ENCODE measurements at places on chromosomes 7 and 10. TPM values are rescaled to one million over a fixed set of nuclear protein-coding genes. Genes with fewer than 3 reads are reported as not detected.

PRPS1L1 gene
- total RNA-seq: not detected

CREB5 gene
- 20.1 TPM for total RNA-seq

NAT16 gene
- not detected for total RNA-seq

PHKG1 gene
- 2.7 TPM for total RNA-seq

GUSB gene
- 46.6 TPM for total RNA-seq

ACSL5 gene
- 11.3 TPM for total RNA-seq

NKX1-2 gene
- total RNA-seq: not detected

- no peak for DNase-seq
Measured at GRCh38 chr7:73436031-73436929, 2.7 kb downstream of the FZD9 start.

- DNase-seq: no peak
Measured at GRCh38 chr7:2520131-2520760, 672 bp downstream of the LFNG start.

GRCh38 chr10:132723330-132723970, 62.5 kb downstream of the NKX6-2 start:
- no peak for DNase-seq

DNA sequence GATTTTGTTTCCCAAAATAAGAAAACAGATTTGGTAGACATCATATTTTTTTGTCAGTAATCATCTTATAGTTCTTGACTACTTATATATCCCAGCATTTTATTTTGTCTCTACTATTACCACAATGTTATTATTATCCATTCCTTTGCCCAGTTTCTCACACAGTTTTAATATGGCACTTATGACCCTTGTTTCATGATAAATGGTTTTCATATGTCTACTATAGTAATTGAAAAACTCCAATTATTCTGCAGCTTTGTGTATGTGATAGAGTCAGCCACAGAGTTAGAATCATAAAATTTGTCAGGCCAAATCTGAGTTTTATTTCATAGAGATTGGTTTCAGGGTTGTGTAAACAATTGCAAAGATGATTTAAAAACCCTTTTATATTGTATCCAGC, 203.9 kb downstream of the MALRD1 start:
- no peak for DNase-seq

- DNase-seq: no peak
Measured at GRCh38 chr7:48255046-48255445, 83.8 kb downstream of the ABCA13 start.

DNA sequence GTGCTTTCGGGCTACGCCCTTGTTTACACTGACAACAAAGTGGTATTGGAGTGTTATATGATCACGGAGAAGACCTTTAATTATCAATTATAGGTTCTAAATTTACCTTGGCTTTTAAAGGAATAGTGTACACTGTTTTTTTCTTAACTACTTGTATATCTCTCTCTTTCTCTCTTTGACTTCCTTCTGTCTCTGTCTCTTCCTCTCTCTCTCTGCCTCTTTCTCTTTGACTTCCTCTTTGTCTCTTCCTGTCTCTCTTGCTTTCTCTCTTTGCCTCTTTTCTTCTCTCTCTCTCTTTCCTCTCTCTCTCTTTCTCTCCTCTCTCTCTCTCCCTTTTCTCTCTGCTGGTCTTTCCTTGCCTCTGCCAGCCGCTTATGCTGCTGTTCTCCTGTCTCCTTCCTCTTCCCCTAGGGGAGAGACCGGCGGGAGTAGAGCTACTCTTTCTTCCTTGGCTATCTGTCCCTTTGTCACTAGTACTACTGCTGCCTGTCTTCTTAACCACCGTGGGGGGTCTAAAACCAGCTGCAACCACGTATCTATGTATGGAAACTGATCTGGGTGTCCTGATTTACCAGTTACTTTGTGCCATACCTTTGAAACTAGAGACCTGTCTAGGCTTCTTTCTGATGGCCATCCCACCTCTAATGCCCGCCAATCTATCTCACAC, 36.9 kb upstream of the GSDME start:
- no peak for DNase-seq

DNA sequence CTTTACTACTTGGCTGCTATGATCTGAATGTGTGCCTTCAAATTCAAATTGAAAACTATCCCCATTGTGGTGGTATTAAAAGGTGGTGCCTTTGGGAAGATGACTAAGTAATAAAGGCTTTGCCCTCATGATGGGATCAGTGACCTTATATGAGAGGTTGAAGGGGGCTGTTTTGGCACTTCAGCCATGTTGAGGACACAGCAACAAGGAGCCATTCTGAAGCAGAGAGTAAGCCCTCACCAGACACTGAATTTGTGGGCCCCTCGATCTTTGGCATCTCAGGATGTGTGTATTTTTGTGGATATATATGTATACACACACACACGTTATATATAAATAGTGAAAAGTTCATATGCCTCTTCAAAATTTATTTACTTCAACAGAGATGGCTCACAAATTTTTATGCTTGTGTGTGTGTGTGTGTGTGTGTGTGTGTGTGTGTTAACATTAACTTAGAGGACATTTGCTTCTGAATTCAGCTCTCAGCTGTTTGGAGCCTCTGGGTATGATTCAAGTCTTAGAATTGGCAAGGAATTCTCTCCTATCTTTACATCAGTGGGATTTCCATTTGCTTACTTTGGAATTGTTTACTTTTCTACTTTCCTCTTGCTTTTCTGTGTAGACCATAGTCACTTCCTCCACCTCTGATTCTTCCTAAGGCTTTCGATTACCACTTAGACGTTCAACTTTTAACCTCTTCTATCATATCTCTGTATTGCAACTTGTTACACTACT, 66.6 kb downstream of the MAGI2 start:
- DNase-seq: no peak

DNA sequence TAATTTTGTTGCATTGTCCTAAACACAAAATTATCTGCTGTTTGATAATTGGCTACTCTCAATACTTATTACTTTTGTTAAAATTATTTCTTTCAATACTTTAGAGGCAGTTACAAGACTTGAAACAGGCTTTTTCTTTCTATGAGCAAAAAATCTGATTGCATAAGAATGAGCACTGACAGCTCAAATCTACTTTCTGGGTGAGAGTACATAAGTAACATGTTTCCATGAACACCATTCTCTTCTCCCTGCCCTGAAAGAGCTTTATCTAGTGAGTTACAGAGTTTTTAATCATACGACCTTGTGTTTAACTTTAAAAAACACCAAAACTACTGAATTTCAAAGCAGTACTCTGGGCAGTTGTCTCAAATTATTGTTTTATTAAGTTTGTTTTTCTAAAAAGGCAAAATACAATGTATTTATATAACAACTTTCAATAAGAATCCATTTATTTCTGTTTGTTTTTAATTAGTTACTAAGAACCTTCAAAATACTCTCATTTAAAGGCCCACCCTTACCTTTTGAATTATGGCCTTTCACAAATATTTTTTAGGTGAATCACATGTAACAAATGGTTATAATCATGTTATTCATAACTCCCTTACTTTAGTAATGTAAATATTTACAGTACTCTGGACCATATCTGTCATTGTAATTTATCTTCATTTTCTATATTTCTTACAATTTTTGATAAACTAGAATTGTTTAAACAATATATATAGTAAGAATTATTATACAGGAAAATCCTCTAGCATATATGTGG, 23.0 kb upstream of the TFAM start:
- no peak for DNase-seq

GRCh38 chr7:103447073-103447960, 1.3 kb upstream of the SLC26A5 start:
- peak; percentile 56 for DNase-seq

DNA sequence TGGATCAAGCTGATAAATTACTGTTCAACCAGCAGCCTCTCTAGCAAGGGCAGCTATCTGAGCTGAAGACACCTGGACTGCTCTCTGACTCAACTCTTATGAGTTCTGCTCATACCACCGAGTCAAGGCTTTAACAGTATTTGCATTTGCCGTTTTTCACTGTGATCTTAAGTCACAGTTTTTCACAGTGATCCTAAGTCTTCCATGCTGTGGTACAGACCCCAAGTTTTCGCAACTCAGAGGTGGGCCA, 31.3 kb downstream of the PIP4K2A start:
- DNase-seq: no peak

GRCh38 chr7:105149827-105150226, 135.8 kb downstream of the KMT2E start:
- no peak for DNase-seq

DNA sequence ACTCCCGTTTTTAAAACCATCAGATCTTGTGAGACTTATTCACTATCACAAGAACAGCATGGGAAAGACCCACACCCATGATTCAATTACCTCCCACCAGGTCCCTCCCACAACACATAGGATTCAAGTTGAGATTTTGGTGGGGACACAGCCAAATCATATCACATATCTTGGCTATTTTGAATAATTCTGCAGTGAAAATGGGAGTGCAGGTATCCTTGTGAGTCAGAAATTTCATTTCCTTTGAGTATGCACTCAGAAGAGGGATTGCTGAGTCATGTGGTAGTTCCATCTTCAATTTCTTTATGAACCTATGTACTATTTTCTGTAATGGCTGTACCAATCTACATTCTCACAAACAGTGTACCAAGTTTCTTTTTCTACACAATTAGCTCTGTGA, 125.8 kb downstream of the ANKRD7 start:
- DNase-seq: no peak

- no peak for DNase-seq
Measured at GRCh38 chr7:68216051-68216450, 1219.4 kb downstream of the TYW1 start.

DNA sequence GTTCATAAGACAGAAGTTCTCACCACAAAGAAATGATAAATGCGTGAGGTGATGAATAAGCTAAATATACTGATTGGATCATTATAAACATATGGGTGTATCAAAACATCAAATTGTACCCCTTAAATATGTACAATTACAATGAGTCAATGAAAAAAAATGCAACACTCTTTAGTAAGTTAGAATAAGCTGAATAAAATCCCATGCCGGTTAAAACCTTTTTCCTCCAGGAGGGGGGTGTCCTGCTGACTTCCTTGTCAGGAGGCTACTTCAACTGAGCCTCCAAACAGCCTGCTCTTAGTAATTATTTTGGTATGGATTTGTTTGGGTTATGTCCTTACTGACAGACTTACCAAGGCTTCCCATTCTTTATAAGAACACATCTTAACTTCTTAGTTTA, 649.1 kb downstream of the INHBA start:
- DNase-seq: no peak

- DNase-seq: no peak
Measured at GRCh38 chr10:77601488-77601887, 36.1 kb downstream of the KCNMA1 start.

GRCh38 chr7:74544706-74545469, 91.2 kb downstream of the GTF2IRD1 start:
- no peak for DNase-seq

DNA sequence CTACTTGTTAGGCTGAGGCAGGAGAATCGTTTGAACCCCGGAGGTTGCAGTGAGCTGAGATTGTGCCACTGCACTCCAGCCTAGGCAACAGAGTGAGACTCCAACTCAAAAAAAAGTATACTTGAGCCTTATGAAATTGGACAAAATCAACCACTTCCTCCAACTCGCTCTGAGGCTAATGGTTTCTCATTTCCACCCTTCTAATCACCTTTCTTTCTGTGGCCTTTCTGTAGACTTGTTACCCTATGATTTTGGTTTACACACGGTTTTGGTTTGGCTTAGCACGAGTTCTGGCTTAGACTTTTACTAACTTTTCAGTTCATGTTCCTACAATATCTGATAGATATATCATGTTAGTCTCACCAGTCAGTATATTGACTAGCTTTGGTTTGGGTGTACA, 152.0 kb downstream of the PHTF2 start:
- DNase-seq: no peak

GRCh38 chr7:90173127-90173844, 19.0 kb downstream of the STEAP1 start:
- DNase-seq: no peak

DNA sequence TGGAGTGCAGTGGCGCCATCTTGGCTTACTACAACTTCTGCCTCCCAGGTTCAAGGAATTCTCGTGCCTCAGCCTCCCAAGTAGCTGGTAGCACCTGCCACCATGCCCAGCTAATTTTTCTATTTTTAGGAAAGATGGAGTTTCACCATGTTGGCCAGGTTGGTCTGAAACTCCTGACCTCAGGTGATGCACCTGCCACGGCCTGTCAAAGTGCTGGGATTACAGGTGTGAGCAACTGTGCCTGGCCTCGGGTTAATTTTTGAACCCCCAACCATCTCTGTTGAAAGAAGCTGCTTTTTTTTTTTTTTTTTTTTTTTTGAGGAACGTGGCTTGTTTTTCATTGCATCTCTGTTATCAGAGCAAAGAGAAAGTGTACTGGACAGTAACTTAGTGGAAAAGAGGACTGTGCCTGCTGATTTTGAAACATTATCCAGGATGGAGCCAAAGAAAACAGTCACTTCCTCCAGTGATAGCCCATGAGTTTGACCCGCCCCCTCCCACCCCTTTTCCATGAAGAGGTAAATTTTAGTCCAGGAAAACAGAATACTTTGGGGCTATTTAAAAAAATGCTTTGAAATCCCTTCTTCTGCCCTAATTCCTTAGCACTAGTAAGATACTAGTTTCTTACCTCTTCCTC, 38.3 kb downstream of the WBP1L start:
- no peak for DNase-seq

DNA sequence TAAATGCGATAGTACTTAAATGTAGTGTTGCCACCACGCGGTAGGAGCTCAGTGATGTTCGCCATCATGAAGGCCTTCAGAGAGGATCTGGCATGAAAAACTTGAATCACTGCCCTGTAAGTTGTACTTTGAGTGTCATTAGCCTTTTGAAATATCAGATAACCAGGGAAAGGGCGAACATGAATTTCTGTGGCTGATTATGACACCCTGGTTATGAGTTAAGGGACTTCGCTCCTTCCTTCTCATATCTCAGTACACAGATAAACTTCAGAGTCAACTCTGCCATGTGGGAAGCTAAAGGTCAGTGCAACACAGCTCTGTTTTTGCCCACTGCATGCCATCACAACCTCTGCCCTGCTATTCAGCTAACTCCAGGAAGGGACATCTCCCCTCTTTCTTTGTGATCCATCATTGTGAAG, 8.9 kb upstream of the ACSL5 start:
- no peak for DNase-seq

Measured in sciatic nerve (tissue), 2 donors.